ENCODE measurements at places on chromosomes 2 and 18.

DNA sequence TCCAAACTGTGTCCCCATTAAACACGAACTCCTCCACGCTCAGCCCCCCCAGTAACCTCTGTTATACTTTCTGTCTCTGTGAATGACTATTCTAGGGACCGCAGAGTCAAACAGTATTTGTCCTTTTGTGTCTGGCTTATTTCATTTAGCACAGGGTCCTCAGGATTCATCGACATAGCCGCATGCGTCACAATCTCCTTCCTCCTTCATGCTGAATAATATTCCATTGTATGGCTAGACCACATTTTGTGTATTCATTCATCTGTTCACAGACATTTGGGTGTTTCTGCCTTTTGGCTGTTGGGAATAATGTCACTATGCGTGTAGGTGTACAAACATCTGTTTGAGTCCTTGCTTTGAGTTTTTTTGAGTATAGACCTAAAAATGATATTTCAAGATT lies 80.9 kb downstream of the SH3RF3 start:
- DNase-seq, result no peak

DNA sequence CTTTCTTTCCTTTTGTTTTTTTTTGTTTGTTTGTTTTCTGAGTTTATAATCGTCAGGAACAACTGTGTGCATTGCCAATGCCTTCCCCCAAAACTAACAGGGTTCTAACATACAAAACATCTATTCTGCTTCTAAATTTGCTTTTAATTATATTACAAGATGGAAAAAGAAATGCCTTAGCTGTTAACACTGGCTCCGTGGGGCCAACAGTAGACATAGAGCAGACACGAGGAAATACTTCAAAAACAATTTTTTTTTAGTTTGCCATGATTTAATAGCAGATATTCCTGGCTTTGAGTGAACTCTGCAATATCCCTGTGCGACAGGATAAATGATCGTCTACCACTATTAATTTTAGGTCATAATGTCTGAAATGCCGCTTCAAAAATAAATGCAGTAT lies 153.3 kb upstream of the HNRNPA3 start:
- no peak for DNase-seq

- DNase-seq, result no peak
Measured at GRCh38 chr2:17146358-17146757, 371.9 kb downstream of the RAD51AP2 start.

DNA sequence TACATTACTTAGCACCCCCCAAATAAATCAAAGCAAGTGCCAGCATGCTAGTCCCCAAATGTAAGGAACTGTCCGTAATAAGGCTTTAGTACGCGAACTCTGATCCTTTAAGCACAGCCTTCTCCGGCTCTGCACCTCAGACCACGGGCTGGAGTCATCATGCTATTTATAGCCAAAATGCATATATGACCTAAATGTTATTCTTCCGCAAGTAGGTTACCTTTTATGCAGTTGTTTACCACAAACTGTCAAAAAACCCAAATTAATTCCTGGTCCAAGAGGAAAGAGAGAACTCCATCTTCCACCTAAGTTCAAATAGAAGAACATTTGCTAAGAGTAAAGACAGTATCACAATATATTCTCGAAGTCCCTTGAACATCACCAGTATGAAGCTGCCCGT lies 42.7 kb downstream of the ZNF516 start:
- no peak for DNase-seq

DNA sequence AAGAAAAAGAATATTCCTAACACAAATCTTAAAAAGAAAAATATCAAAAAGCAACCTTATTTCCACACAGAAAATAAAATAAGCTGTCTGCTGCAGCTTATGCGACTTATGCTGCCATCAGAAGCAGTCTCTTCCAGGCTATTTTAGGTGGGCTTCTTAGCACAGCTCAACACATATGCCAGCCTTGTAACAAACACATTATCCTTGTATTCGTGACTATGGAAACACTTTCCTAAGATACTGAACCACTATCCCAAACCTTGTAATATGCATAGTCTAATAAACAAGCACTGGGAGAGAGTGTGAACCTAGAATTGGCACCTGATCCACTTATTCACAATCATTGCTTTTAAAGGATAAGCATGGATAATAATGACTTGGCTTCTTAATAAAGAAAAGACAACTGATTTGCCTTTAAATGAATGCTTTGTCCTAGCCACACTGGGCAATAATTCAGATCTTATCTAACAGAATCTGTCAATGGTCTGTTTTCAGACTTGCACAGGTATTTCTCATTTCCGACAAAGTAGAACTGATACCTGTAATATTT lies 40.0 kb upstream of the RNU4ATAC start:
- no peak for DNase-seq

DNA sequence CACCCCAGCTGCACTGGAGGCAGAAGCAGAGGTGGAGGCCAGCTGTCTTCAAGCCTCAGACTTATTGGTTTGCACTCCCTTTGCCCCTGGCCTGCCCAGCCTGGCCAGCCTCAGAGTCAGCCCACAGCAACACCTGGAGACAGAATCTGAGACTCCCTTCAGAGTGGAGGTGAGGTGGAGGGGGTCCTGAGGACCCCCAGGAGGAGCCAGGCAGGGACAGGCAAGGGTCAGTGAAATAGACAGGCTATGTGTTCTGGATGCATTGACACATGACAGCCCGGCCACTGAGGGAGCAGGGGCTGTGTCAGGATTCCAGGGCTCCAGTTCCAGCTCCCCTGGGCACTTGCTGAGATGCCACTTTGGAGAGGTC lies 309.7 kb downstream of the MYCN start:
- DNase-seq, result no peak

- no peak for DNase-seq
Measured at GRCh38 chr2:150572194-150572766, 84.8 kb upstream of the RND3 start.

DNA sequence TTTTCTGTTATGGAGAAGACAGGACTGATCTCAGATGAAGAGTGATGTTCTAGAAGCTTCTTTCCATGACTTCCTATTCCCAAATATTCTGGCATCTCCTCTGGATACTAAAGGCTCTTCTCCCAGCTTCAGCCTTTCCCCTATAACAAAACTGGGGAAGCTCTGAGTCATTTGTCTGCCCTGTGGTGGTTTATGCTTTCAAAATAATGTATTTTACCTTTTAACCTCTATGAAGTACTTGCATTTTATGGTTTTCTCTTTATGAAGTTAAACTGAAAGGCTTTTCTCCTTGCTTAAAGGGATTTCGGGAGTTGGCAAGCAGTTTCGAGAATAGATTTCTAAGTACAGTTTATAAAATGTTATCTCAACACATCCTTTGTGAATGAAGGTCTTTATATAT lies 104.4 kb downstream of the TANC1 start:
- DNase-seq, result no peak

- no peak for DNase-seq
Measured at GRCh38 chr2:241390301-241391206, 34.5 kb downstream of the FARP2 start.

- DNase-seq, result no peak
Measured at GRCh38 chr2:120704696-120705095, 31.0 kb upstream of the GLI2 start.

GRCh38 chr2:144578099-144578498 lies 58.2 kb upstream of the ZEB2 start:
- no peak for DNase-seq

DNA sequence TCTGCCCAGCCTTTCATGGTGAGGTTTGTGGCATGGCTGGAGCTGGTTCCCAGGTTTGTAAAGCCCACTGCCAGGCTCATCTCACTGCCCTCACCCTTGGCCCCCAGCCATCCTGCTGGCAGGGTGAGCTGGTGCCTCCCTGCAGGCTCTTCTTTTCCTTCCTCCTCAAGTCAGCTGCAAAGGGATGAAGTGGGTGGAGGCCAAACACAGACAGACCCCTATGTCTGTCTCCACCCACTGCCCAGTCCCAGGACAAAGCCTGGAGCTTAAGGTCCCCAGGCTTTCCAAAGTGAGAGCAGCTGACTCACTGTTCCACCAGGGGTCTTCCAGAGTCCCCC lies 92.0 kb downstream of the TNS1 start:
- DNase-seq, result no peak

- DNase-seq, result no peak
Measured at GRCh38 chr2:25339791-25340180, 1.9 kb downstream of the DNMT3A start.

- no peak for DNase-seq
Measured at GRCh38 chr2:30894498-30895119, 87.4 kb upstream of the CAPN13 start.

Data from cortex of kidney (tissue), 1 donor.